ENCODE measurements at places on chromosomes 13 and 19.
A peak's percentile ranks its signal among the peaks of the same experiment; 100 is the strongest.

DNA sequence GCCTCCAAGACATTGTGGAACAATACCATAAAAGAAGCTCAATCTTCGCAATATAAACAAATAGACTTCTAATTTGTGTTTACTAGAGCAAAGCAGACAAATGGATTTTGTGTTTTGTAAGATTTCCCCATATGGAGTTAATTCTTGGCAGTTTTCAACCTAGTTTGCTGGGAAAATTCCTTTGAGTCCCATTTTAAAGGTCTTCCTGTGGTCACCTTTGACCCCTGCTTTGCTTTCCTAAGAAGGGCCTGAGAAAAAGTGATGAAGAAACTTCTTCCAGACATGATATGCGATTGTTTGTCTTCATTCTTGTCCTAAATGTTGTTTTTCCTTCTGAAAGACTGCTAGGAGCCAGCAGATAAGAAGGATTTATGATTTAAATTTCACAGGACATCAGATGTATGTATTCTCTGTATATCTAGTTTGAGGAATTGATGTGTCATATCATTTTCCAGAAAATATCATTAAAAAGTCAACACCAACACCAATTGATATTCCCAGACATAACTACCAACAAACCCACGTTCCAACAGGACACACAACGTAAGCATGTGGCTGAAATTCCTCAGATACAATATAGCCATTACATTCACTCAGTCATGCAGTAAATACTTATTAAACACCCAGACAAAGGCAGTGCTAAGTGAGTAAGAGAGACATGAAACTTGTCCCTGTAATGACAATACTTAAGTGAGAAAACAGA is 276.4 kb downstream of the LHFPL6 start:
- no peak for DNase-seq

DNA sequence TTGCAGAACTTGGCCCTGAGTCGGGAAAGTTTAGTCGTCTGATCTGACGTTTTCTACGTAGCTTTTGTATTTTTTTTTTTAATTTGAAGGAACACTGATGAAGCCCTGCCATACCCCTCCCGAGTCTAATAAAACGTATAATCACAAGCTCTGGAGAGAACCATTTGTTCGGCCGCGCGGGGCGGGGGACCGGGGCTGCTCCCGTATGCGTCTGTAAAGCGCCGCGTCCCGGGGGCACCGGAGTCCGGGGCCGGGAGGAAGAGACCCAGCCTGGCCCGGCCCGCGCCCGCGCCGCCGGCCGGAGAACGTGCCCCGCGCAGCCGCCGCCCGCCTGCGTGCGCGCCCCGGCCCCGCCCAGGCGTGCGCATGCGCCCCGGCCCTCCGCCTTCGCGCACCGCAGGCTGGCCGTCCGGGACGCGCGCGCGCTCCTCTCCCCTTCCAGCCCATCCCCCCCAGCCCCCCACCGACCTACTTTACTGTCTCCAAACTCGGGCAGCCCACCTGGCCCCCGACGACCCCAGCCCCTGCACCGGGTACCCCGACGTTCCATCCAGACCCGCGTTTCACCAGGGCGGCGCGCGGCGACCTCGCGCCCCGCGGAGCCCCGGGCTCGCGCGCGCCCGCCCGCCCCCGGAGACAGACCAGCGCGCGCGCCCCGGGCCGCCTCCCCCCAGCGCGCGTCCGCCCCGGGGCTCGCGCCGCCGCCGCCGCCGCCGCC is 785 bp upstream of the USF2 start:
- DNase-seq = peak; percentile 94

GRCh38 chr19:3453840-3454239 is 26.5 kb downstream of the SMIM24 start:
- no peak for DNase-seq

DNA sequence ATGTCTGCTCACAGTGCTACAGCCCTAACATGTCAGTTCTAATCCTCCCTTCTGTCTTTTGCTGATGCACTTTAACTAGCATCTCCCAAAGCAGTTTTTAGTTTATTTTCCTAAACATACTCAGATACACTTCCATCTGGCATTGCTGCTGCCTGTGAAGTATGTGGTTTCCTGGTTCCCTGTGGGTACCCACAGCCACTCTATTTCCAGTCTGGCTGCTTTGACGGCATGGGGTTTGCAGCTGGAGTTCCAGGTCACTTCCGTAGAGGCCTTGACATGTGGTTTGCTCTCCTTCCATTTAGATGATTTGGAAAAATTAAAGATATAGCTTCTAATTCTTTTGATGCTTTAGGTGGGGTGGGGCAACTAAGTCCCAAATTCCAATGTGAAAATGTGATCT is 375.5 kb downstream of the PCDH20 start:
- no peak for DNase-seq

- DNase-seq = no peak
Observed at GRCh38 chr13:94708031-94708859, 4.1 kb downstream of the SOX21 start.

- DNase-seq = no peak
Observed at GRCh38 chr13:71460211-71460610, 406.8 kb downstream of the DACH1 start.

- DNase-seq = no peak
Observed at GRCh38 chr13:27662738-27663470, 41.2 kb downstream of the POLR1D start.

GRCh38 chr19:52336117-52336790 is at the start of gene ZNF610:
TSS of gene ZNF610 (plus strand) at chr19:52336243. CDS start at chr19:52349173, 12,930 bp downstream.
- DNase-seq = peak; percentile 36

DNA sequence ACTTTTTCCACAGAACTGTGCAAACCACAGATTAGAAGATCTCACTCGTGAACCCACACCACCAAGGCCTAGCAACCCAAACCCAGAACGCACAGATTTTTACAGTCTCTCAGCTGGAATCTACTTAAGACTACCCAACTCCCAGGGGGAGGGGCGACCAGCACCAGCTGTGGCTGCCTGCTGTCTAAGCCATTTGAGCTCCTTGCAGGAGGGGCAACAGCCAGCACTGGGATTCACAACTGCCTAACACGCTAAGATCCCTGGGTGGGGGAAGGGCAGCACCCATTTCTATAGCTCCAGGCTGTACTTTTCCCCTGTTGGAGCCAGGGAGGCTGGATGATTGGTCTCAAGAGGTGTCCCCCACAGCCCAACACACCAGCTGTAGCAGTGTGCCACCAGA is 368.8 kb downstream of the SUCLA2 start:
- no peak for DNase-seq

DNA sequence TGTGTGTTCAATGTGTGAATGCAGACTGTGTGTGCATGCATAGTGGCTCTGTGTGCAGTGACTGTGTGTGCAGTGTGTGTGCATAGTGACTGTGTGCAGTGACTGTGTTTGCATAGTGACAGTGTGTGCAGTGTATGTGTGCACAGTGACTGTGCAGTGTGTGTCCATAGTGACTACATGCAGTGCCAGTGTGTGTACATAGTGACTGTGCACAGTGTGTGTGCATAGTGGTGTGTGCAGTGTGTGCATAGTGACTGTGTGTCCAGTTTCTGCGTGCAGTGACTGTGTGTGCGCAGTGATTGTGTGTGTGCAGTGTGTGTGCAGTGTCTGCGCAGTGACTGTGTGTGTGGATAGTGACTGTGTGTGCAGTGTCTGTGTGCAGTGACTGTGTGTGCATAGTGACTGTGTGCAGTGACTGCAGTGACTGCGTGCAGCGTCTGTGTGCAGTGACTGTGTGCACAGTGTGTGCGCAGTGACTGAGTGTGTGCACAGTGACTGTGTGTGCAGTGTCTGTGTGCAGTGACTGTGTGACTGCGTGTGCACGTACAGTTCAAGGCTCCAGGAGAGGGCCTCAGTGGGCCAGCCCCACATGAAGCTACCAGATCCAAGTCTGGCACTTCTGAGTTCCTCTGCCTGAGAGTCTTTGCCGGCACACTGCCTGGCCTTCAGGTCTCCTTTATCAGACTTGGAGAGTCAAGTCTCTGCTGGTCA is 90.3 kb downstream of the IER2 start:
- DNase-seq = no peak

- DNase-seq = no peak
Observed at GRCh38 chr13:20394506-20394905, 131.2 kb downstream of the CRYL1 start.

DNA sequence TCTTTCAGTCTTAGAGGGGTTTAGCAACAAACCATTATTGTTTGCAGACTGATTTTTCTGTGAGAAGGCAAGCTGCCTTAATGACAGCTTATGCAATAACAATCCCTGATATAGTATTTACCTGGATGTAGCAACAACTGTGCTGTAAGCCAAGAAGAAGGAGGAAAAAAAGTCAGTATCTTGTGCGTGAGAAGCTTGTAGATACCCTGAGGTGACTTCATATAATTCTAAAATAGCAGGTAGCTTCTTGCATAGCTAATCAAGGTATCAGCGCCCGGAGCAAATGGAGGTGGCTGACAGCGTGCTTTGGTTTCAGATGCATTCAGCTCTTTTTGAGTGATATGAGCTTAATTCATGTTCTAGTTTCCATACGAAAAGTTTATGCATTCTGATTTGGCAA is 309.8 kb downstream of the KLF5 start:
- no peak for DNase-seq

GRCh38 chr19:2770055-2771013 is 12.7 kb downstream of the SGTA start:
- DNase-seq = no peak

- no peak for DNase-seq
Observed at GRCh38 chr19:47610902-47611301, 2.0 kb downstream of the BICRA start.

DNA sequence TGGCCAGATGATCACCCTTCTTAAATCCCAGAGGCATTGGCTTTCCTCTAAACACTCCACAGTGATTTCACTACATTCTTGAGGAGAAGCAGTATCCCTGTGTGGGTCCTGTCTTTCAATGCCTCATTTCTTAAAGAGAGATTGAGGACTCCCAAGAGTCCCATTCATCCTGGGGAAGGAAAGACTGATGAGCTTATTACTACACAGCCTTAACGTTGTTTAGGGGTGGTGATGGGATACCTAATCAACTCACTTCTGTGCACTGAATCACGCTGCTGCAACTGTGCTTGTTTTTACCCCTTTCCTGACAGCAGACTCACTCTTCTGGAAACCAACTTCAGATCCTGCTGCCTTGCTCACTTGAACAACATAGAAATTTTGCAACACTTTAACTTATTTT is 203.1 kb downstream of the RGCC start:
- DNase-seq = no peak

DNA sequence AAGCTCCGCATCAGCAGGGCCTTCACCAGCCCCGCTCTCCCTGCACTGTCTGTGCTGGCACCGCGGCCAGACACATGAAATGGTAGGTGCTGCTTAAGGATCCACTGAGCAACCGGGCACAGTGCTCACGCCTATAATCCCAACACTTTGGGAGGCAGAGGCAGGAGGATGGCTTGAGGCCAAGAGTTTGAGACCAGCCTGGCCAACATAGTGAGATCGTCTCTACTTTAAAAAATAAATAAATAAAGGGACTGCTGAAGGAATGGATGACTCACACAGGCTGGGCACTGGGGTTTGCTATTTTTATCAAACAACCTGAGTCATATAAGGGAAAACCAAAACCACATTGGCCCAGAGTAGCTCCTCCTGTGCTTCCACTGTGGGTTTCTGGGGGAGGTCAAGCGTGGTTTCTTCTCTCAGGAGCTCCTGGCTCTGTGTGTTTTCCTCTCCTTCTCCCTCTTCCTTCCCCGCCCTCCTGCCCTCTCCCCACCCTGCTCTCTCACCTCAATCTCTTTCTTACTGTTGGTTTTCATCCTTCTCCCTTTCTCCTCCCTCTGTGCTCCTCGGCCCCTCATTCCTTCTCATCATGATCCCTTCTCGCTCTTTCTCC is 21.3 kb downstream of the VRK3 start:
- DNase-seq = peak; percentile 75

DNA sequence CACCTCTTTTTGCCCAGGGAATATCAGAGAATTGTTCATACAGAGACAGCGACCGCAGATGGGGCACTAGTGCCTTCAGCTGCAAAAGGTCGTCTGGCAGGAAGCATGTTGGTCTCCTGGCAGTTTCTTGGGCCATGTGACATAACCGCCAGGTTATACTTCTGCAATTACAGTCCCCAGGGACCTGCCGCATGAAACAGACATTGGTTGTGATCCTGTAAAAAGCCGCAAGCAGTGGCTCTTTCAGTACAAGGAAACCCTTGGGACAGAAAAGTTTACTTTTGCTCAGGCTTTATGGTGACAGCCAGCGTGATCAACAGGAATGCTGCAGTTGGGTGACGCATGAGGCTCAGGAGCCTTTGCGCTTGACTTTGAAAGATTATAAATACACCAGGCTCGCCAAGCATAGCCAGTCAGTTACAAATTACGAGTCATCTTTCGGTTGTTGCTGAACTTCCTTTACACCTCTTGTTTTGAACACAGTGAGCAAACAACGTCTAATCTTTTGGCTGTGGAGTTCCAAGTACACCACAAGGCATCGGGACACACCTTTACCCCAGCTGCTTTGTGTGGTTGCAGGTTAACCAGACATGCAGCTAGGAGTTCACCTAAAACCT is 50.5 kb upstream of the UBE2L5 start:
- DNase-seq = no peak

DNA sequence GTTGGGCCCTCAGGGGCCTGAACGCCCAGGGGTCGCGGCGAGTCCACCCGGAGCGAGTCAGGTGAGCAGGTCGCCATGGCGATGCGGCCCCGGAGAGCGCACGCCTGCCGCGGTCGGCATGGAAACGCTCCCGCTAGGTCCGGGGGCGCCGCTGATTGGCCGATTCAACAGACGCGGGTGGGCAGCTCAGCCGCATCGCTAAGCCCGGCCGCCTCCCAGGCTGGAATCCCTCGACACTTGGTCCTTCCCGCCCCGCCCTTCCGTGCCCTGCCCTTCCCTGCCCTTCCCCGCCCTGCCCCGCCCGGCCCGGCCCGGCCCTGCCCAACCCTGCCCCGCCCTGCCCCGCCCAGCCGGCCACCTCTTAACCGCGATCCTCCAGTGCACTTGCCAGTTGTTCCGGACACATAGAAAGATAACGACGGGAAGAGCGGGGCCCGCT is at the start of gene CCNA1:
Gene CCNA1 (plus strand): TSS at position 390 of the 439 bp plus-strand sequence. CDS start 562 bp downstream, outside the sequence.
- DNase-seq = no peak

- peak; percentile 72 for DNase-seq
Observed at GRCh38 chr19:2274931-2275535, 6.9 kb downstream of the PEAK3 start.

DNA sequence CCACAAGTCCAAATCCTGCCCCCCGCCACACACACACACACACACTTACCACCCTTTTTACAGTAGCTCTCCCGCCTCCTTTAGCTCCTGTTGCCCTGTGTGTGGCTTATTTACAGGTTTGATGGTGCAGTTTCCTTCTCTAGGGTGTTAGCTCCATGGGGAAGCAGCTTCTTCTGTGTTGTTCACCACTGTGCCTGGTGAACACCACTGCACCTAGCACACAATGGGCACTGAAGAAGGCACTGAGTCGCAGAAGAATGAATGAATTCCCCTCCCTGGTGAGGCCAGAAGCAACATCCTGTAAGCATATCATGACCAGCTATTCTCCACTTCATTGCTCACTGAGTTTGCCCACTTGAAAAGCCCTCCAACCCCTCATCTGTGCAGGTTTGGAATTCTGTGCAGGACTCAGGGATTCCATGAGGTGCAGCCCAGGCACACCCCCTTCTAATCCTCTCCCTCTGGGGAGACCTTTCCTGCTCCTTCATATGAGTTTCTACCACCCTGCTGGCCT is 3.0 kb upstream of the RAB20 start:
- DNase-seq = no peak

- DNase-seq = no peak
Observed at GRCh38 chr19:12792853-12793289, 1.6 kb downstream of the JUNB start.
